Renal pelvis (tissue), 12 donors: ENCODE measurements at places on chromosomes 12 and 14. TPM values are rescaled to one million over a fixed set of nuclear protein-coding genes. Genes with fewer than 3 reads are reported as not detected.

The TSFM gene
- polyA plus RNA-seq: 45.0 TPM

The DPPA3 gene
- polyA plus RNA-seq: not detected

GRCh38 chr14:69262516-69262915, 2.6 kb downstream of the GALNT16 start:
- DNase-seq: no peak

DNA sequence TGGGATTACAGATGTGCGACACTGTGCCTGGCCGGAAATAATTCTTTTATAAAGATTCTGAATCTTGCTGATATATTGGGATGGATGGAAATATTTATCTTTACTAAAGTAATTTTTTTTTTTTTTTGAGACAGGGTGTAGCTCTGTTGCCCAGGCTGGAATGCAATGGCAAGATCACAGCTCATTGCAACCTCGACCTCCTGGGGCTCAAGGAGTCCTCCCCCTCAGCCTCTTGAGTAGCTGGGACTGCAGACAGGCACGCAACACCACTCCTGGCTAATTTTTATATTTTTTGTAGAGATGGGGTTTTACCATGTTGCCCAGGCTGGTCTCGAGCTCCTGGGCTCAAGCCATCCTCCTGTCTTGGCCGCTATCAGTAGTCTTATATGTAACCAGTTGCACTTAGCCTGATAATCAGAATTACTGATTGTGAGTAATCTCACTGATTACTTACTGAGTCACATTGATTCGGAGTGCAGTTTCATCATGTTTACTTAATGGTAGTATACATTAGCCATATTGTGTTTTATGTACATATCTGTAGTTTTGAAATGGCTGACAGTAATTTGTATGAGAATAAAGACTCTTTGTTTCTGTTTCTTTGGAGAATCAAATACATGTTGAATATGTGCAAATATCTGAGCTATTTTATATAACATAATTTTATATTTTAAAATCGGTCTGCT, 50.4 kb upstream of the LRTM2 start:
- no peak for DNase-seq

DNA sequence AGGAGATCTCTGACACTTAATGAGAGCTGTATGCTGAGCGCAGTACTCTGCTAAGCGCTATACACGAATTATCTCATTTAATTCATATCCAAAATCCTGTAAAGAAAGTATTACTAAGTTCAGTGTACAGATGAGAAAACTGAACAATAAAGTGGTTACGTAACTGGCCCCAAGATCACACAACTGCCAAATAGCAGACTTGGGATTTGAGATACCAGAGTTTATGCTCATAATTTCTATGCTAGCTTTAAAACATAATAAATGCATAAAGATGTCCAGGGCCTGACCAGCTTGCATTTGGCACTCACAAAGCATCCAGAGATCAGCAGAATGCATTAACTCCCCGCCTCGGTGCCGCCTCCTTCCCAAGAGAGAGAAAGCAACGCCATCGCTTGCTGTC, 83.2 kb upstream of the PWP1 start:
- no peak for DNase-seq

- peak; percentile 51 for DNase-seq
These were observed 70.1 kb upstream of the HOXC13 start for GRCh38 chr12:53868511-53868986.

DNA sequence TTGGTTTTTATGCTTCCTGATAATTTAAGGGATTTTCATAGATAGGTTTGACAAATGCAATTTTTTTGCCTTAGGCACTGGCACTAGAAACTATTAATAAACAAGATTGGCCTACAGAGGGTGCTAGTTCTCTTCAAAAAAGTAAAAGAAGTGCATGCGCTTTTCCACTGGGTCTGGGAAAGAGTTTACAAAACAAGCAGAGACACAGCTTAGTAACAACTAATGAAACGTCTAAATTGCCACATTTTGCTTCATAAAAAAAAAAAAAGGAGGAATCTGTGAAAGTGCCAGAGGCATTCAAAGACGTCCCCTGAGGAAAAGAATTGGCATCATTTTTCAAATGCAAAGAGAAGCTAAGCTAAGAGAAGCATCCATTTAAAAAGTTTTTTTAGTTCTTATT, 58.3 kb upstream of the EEA1 start:
- peak; percentile 76 for DNase-seq

GRCh38 chr12:570921-571794, 92.1 kb downstream of the NINJ2 start:
- DNase-seq: no peak
